Stomach (tissue), 19 donors: ENCODE measurements at places on chromosomes 6 and 20.

DNA sequence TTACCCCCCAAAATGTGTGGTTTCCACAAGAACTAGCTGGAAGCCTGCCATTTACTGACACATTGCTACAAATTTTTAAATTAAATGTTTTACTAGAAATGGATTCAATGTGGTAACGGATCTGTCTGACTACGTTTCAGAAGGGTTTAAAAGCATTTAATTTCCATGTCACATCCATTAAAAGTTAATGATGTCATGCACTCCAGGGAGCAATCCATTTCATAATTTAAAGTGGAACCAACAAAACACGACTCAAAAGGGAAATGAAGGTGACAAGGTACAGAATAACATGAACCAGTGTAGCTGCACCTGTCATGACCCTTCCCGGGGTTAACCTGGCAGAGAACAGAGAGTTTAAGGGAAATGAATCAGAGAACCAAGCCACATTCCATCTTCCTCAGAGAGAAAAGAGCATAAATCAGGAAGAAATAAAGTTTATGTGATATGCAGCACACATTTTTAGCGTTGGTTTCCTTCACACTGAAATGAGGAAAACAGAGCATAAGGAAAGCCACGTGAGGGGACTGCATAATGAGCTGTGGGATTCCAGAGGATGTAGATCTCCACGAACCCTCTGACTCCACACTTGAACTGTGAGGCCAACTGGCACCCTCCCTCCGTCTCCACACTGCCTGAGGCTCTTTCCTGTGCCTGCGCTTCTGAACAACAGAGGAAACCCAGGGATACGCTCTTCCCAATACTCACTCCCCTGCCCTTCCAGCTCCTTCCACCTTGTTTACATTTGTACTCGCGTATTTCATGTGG is 170.3 kb upstream of the AHI1 start:
- no peak for DNase-seq
- no peak overlapping the region for H3K4me3 ChIP-seq
- H3K27ac ChIP-seq, result peak overlapping the region; percentile 35
- no peaks in the 10 kb centered on the region for H3K27me3 ChIP-seq
- H3K4me1 ChIP-seq, result peaks cover 8% of the 10 kb centered on the region

- no peak overlapping the region for H3K4me3 ChIP-seq
- H3K4me1 ChIP-seq, result peaks cover 25% of the 10 kb centered on the region
- peaks cover 1% of the 10 kb centered on the region for H3K36me3 ChIP-seq
- H3K27ac ChIP-seq, result no peak overlapping the region
- H3K27me3 ChIP-seq, result no peaks in the 10 kb centered on the region
- peak; percentile 27 for DNase-seq
Observed at GRCh38 chr20:34300256-34300806, 2.8 kb downstream of the AHCY start.

- H3K36me3 ChIP-seq, result no peaks in the 10 kb centered on the region
- H3K27ac ChIP-seq, result no peak overlapping the region
- H3K4me3 ChIP-seq, result no peak overlapping the region
- no peaks in the 10 kb centered on the region for H3K4me1 ChIP-seq
Observed at GRCh38 chr6:147868427-147869190, 360.1 kb downstream of the SAMD5 start.

DNA sequence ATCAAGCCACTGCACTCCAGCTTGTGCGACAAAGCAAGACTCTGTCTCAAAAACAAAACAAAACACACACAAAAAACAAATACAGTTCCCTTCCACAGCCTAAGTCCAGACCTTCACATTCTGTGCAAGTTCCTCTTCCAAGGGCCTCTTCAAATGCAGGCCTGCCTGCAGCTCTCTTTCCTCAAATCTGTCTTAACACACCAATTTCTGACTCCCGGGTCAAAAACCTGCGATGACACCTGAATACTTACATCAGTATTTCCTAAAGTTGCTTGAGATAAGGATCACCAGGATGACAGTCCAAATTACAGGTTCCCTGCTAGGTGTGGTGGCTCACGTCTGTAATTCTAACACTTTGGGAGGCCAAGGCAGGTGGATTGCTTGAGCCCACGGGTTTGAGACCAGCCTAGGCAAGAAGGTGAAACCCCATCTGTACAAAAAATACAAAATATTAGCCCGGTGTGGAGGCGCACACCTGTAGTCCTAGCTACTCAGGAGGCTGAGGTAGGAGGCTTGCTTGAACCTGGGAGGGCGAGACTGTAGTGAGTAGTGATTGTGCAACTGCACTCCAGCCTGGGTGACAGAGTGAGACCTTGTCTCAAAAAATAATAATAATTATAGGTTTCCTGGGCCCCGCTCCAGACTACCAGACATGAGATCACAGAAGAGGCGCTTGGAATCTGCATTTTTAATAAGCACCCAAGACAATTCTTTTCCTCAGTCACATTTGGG is 8.8 kb upstream of the PARD6B start:
- no peak for DNase-seq
- no peak overlapping the region for H3K4me3 ChIP-seq
- H3K4me1 ChIP-seq, result peaks cover 39% of the 10 kb centered on the region
- no peaks in the 10 kb centered on the region for H3K27me3 ChIP-seq
- H3K27ac ChIP-seq, result no peak overlapping the region

DNA sequence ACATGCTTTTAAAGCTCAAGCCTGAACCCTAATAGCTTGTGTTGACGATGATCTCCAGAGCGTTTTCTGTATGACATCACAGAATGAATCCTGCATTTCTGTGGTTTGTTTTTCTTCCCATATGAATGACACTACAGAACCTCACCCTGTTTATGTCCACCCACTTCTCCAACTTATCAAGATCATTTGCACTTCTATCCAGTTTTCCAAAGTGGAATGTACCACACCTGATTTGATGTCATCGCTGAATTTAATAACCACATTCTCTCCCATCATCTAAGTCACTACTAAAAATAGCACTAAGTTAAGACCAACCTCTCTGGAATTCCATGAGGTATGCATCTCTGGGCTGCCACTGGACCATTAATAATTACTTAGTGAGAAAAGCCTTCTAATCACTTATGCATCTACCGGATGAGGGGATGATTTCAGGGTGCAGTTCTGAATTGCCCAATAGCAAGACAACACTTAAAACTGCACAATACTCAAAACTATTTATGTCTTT is 33.3 kb upstream of the CITED2 start:
- H3K4me3 ChIP-seq, result no peak overlapping the region
- H3K4me1 ChIP-seq, result no peaks in the 10 kb centered on the region
- DNase-seq, result no peak
- H3K27me3 ChIP-seq, result no peaks in the 10 kb centered on the region
- no peaks in the 10 kb centered on the region for H3K36me3 ChIP-seq

GRCh38 chr6:168216751-168217191 is 102.8 kb downstream of the DACT2 start:
- no peak for DNase-seq
- no peak overlapping the region for H3K27ac ChIP-seq
- no peak overlapping the region for H3K4me3 ChIP-seq
- no peaks in the 10 kb centered on the region for H3K36me3 ChIP-seq
- no peaks in the 10 kb centered on the region for H3K4me1 ChIP-seq
- H3K27me3 ChIP-seq, result no peaks in the 10 kb centered on the region

GRCh38 chr6:81875782-81876293 is 123.4 kb upstream of the TENT5A start:
- H3K27ac ChIP-seq, result no peak overlapping the region
- no peaks in the 10 kb centered on the region for H3K27me3 ChIP-seq
- no peak overlapping the region for H3K4me3 ChIP-seq

DNA sequence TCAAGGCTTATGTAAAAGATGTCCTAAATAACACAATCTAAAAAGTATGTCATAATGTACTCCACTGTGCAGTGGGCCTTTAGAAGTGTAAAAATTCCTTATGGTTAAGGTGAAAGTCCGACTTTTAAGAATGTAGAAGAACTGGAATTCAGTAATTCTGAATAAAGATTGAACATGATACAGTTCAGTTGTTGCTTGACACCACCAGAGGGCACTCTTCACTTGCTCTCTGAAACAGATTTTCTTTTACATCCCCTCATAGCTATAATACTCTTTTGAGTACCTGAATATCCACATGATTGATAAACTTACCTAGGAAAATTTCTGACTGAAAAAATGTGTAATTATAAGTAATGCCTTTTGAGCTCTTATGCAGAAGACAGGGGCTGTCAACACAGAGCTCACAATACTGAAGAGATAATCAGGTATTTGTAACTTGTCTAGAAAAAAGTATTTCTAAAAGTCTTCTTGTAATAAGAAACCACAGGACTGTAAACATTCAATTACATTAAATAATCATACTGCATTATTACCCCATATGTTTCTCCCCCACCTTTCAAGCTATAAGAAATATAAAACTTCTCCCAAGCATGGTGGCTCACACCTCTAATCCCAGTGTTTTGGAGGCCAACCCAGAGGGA is 92.1 kb downstream of the POPDC3 start:
- no peak overlapping the region for H3K4me3 ChIP-seq
- no peak overlapping the region for H3K27ac ChIP-seq
- H3K4me1 ChIP-seq, result no peaks in the 10 kb centered on the region
- H3K27me3 ChIP-seq, result no peaks in the 10 kb centered on the region
- DNase-seq, result peak; percentile 40

GRCh38 chr20:44442298-44443070 is 33.2 kb upstream of the TTPAL start:
- no peaks in the 10 kb centered on the region for H3K27me3 ChIP-seq
- DNase-seq, result no peak
- no peaks in the 10 kb centered on the region for H3K4me1 ChIP-seq
- no peak overlapping the region for H3K27ac ChIP-seq
- H3K4me3 ChIP-seq, result no peak overlapping the region
- no peaks in the 10 kb centered on the region for H3K36me3 ChIP-seq
